ENCODE measurements at places on chromosomes 7 and 10. TPM values are rescaled to one million over a fixed set of nuclear protein-coding genes. Genes with fewer than 3 reads are reported as not detected.

The RBM20 gene
- 39.4 TPM for total RNA-seq

GRCh38 chr10:51427758-51428157 is 271.6 kb downstream of the CSTF2T start:
- DNase-seq, result no peak
- no peaks in the 10 kb centered on the region for H3K27me3 ChIP-seq
- H3K4me3 ChIP-seq, result no peak overlapping the region
- H3K27ac ChIP-seq, result no peak overlapping the region

- peaks cover 9% of the 10 kb centered on the region for H3K4me1 ChIP-seq
- H3K27me3 ChIP-seq, result no peaks in the 10 kb centered on the region
- H3K36me3 ChIP-seq, result no peaks in the 10 kb centered on the region
- no peak overlapping the region for H3K4me3 ChIP-seq
These were observed 25.9 kb downstream of the DNAH11 start for GRCh38 chr7:21568762-21569161.

The OR2A5 gene
- total RNA-seq, result not detected

- DNase-seq, result no peak
- no peaks in the 10 kb centered on the region for H3K36me3 ChIP-seq
- no peaks in the 10 kb centered on the region for H3K4me1 ChIP-seq
These were observed 26.7 kb downstream of the CPXM2 start for GRCh38 chr10:123864923-123865322.

The EPO gene
- total RNA-seq, result 1.3 TPM

DNA sequence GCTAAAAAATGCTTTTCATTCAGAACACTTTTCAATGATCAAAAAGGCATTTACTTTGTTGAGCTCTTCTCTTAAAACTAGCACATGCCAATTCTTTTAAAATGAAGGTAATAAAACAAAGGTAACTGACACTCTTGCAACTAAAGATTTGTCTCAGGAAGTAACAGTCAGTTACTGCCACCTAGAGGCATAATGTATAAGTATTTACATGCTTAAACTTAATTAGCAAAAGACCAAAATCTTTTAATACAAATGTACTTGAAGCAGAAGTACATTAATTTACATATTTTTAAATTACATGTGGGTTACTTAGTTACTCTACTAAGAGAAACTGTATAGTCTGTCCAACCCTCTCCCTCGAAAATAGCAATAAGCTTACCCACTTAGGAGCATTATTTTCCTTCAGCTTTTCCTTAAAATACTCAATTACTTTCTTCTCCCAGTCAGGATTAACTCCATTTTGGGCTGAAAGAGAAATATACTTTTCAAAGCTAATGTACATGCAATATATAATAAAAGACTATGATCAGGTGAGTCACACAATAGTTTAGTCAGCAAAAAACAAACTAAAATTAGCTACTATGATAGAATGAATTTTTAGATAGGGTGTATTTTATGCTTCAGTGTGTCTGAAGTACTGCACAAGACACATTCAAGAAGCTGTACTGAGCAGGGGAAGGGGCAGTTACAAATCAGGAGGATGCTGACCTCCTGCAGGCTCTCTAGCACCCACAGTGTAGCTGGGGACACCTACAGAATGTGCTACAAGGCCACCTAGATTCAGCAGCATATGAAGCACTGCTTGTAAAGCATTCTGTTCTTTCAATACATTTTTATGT is 13.0 kb downstream of the MCMBP start:
- no peak overlapping the region for H3K4me3 ChIP-seq
- no peak for DNase-seq
- peaks cover 5% of the 10 kb centered on the region for H3K4me1 ChIP-seq
- no peaks in the 10 kb centered on the region for H3K27me3 ChIP-seq

The LIPJ gene
- total RNA-seq, result 0.99 TPM

- no peak overlapping the region for H3K27ac ChIP-seq
- H3K36me3 ChIP-seq, result no peaks in the 10 kb centered on the region
- no peak for DNase-seq
- H3K4me3 ChIP-seq, result no peak overlapping the region
- no peaks in the 10 kb centered on the region for H3K4me1 ChIP-seq
- H3K27me3 ChIP-seq, result no peaks in the 10 kb centered on the region
These were observed 23.1 kb upstream of the XRCC2 start for GRCh38 chr7:152699079-152699478.

GRCh38 chr10:103692952-103693811 is 162.2 kb downstream of the SH3PXD2A start:
- no peak overlapping the region for H3K4me3 ChIP-seq
- no peak for DNase-seq
- no peaks in the 10 kb centered on the region for H3K27me3 ChIP-seq
- no peaks in the 10 kb centered on the region for H3K36me3 ChIP-seq
- peaks cover 12% of the 10 kb centered on the region for H3K4me1 ChIP-seq

DNA sequence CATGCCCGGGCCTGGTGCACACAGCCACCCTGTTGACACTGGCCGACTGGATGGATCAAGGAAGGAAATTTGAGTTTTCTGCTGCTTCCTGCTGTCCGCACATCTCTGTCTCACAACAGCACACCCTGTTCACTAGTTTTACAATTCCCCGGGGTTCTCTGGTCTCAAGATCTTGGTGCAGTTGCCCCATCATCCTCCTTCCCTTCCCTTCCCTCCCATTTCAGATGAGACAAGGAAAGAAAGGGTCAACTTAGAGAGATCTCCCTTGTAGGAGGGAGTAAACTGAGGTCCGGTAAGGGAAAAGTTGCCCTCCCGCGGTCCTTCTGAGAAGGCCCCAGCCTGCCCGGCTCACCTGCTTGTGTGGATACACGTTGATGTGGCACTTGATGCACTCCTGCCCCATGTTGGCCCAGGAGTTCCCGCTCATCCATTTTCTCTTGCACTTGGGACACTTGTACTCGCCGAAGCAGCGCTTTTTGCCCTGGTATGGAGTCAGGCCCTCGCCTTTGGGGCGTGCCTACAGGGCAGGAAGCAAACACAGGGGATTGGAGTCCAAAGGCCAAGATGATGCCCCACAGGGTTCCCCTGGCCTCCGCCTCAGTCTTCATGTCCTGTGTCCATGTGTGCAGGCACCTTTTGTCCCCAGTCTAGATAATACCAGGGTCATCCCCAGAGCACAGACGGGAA is 46.8 kb downstream of the PPIF start:
- no peaks in the 10 kb centered on the region for H3K27me3 ChIP-seq
- H3K27ac ChIP-seq, result no peak overlapping the region
- no peaks in the 10 kb centered on the region for H3K36me3 ChIP-seq
- no peak for DNase-seq
- H3K4me1 ChIP-seq, result no peaks in the 10 kb centered on the region

All from body of pancreas (tissue), 4 donors.